Motor neuron (in vitro differentiated cells): ENCODE measurements at places on chromosomes 3 and 15. TPM values are rescaled to one million over a fixed set of nuclear protein-coding genes. Genes with fewer than 3 reads are reported as not detected.

Gene EPHA3
- 0.08 TPM in 1 of 2 replicates, not detected in the other for total RNA-seq

DNA sequence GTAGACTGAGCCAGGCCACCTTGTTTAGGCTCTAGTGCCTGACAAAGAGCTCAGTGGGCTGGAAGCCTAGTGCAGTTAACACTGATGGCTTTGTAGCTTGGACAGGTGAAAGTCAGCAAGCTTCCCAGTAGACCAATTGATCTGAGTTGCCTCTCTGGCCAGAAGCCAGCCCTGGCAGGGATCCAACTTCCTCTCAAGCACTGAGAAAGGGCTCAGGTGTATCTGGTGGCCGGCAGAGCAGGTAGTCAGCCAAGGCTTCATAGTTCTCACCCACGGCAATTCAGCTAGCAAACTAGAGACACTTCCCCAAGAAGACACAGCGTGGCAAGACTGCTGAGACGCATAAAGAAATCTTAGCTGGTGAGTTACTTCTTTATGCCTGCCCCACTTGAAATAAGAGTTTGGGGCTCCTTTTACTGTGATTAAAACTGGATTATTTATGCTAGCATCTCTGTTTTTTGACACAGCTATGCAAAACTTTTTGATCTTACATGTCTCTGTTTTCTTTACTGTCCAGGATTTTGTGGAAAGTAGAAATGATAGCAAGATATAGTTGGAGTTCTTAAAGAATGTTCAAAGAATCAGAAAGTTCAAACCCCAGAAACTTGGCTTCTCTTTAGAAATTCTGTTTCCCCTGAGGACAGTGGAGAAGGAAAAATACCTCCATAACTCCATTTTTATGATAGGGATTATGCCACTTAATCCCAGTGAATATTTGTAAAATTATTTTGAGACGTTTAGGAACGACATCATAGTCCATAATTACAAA is 8.4 kb upstream of the CA12 start:
- ATAC-seq, result no peak

DNA sequence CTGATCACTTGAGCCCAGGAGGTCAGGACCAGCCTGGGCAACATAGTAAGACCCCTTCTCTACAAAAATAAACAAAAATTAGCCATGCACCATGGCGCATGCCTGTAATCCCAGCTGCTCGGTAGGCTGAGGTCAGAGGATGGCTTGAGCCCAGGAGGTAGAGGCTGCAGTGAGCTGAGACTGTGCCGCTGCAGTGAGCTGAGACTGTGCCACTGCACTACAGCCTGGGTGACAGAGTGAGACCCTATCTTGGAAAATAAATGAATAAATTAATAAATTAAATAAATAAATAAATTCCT is 10.8 kb downstream of the SHISA5 start:
- ATAC-seq, result no peak

- no peak for ATAC-seq
These were observed 55.4 kb downstream of the ASTE1 start for GRCh38 chr3:130971208-130971607.

DNA sequence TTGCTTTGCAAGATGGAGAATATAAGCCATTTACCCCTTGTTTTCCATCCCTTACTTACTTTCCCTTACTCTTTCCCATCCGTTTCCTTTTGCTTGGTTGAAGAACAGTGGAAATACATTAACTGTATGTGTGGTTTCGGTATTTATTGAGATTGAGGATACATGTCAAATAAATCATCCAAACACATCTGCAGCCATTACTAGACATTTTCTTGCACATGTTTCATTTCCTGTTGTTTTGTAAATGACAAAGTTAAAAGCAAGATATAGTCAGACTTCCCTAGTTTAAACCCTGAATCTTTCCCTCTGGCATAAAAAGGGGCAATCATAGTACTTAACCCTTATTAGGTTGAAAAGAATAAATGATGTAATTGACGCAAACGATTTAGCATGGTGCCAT is 82.1 kb upstream of the BCHE start:
- no peak for ATAC-seq

- ATAC-seq, result no peak
These were observed 22.5 kb downstream of the PLCL2 start for GRCh38 chr3:16907243-16907642.
